Sigmoid colon (tissue), 7 donors: ENCODE measurements at places on chromosomes 13 and 19.

- no peak for DNase-seq
Measured at GRCh38 chr13:42747399-42747873, 33.9 kb upstream of the FAM216B start.

- DNase-seq, result no peak
Measured at GRCh38 chr13:77846173-77846572, 72.5 kb downstream of the EDNRB start.

DNA sequence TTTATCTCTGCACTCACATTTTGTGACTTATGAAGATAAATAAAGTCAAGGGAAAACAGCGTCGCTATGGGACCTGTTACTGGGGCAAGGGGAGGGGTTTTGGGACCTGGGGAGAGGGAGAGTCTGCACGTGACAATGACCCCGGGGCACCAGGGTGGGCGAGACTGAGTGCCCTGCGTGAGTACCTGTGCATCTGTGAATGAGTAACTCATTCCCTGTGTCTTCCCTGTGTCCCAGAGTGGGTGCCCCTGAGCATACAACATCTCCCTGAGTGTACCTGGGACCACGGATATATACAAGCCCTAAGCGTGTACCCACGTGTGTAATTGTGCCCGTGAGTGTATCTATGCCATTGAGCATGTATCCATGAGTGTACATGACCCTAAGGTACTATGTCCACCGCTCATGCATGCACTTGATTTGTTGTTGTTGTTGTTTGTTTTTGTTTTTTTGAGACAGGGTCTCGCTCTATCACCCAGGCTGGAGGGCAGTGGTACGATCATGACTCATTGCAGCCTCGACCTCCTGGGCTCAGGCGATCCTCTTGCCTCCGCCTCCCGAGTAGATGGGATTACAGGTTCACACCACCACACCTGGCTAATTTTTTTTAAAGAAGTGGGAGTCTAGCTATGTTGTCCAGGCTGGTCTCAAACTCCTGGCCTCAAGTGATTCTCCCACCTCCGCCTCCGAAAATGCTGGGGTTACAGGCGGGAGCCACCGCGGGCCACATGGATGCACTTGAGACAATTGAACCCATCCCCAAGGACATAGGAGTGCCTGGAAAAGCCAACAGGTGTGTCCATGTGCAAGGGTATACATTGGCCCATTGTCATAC is 645 bp upstream of the TRAPPC5 start:
- no peak for DNase-seq

DNA sequence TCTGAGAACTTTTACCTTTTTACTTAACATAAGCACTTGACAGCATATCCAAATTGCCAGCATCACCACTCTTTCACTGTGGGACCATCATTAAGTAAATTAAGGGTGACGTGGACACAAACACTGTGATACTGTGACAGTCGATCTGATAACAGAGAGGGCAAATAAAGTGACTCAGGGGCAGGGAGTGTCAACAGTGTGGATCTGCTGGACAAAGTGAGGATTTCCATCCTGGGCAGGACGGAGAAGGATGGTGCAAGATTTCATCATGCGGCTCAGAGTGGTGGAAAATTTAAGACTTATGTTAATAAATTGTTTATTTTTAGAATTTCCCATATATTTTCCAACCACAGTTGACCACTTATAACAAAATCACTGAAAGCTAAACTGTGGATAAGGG is 60.0 kb upstream of the WDFY2 start:
- no peak for DNase-seq

DNA sequence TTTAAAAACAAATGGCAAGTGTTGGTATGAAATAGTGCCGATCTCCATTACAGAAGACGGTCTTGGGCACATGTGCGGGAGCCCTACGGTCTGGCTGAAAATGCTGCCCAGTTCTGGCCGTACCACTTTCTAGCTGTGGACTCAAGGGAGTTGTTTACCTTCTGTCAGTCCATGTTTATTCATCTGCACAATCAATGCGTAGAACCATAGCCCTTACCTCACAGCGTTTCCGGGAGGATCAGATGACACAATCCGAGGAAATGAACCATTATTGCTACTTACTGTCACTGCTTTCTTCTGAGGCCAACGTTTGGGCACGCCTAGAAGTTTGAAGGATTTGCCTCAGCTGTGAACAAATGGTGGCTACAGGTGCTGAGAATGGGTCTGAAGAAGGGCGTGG is 31.2 kb downstream of the GADD45B start:
- no peak for DNase-seq

DNA sequence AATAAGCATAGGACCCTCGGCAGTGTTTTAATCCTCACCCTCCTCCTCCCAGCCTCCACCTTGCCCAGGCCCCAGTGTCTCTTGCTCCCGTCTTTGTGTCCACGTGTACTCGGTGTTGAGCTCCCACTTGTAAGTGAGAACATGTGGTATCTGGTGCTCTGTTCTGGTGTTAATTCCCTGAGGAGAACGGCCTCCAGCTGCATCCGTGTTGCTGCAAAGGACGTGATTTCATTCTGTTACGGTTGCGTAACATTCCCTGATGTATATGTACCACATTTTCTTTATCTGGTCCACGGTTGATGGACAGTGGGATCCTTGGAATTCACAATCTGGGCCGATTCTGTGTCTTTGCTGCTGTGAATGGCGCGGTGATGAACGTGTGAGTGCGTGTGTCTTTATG is 44.7 kb upstream of the TFDP1 start:
- DNase-seq, result peak; percentile 22

DNA sequence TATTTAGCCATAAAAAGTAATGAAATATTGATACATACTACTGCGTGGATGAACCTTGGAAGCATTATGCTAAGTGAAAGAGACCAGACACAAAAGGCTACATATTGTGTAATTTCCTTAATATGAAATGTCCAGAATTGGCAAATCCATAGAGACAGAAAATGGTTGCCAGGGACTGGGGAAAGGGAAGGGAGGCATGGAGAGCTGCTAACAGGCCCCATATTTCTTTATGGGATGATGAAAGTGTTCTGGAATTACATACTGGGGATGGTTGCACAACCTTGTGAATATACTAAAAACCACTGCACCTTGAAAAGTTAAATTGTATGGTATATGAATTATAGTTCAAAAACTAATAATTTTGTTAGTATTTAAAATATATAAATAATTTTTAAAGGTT is 3.6 kb downstream of the IFT88 start:
- no peak for DNase-seq

- DNase-seq, result no peak
Measured at GRCh38 chr13:72383646-72384045, 343.8 kb downstream of the MZT1 start.

DNA sequence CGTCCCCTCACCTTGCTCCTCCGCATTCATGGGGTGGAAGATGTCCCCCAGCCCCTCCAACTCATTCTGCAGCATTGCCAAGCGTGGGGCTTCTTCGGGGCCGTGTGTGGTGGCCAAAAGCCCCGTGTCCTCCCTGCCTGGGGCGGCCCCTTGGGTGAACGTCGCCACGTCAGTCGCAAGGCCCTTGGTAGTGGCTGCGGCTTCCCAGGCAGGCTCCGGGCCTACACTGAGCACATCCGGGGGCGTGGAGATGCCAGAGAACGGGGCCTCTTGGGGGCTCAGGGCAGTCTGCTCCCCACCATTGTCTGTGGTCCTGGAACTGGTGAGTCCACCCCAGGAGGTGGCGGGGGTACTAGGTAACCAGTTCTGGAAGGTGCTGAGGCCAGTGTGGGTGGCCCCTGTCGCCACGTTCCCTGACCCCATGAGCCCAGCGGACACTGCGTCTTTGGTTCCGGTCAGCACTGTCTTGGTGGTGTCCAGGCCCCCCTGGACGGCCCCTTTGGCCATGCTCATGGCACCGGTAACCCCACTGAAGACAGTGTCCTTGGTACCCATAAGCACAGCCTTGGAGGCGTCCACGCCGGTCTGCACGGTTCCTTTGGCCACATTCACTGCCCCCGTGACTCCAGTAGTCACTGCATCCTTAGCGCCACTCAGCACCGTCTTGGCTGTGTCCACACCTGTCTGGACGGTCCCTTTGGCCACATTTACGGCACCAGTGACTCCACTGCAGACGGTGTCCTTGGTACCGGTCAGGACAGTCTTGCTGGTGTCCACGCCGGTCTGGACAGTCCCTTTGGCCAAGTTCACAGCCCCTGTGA is 7.6 kb downstream of the PLIN4 start:
- no peak for DNase-seq

- DNase-seq, result no peak
Measured at GRCh38 chr13:43272851-43273250, 249.5 kb downstream of the DNAJC15 start.

DNA sequence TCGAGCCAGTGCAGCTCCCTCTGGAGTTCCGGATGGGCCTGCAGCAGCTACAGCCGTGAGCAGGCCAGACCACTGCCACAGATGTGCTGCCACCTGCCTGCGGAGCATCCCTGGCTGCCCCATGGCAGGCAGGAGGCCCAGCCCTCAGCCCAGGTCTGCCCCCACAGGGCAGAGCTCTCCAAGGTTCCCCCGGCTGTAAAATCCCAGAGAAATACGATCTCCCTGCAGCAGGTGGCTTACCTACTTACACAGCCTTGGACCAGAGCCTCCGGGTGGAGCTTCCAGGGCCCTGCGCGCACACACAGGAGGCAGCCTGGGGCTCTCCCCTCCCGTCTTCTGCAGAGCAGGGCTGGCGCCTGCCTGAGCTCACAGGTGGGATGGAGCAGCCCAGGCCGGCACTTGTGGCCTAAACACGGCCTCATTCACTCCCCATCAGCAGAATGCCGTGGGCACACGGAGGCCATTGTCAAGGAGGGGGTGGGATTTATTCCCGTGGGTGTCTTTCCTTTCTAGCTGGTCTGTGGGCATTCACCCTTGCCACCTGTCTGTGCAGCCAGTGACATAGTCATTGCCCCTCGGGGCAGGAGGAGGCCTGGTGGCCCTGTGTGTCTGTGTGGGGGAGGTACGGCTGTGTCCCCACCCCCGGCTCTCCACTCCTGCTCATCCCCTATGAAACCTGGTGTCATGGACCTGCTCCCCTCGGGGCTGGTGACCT is 118.0 kb downstream of the KDM4B start:
- no peak for DNase-seq

GRCh38 chr13:20425819-20426219 is 99.8 kb downstream of the CRYL1 start:
- DNase-seq, result no peak

DNA sequence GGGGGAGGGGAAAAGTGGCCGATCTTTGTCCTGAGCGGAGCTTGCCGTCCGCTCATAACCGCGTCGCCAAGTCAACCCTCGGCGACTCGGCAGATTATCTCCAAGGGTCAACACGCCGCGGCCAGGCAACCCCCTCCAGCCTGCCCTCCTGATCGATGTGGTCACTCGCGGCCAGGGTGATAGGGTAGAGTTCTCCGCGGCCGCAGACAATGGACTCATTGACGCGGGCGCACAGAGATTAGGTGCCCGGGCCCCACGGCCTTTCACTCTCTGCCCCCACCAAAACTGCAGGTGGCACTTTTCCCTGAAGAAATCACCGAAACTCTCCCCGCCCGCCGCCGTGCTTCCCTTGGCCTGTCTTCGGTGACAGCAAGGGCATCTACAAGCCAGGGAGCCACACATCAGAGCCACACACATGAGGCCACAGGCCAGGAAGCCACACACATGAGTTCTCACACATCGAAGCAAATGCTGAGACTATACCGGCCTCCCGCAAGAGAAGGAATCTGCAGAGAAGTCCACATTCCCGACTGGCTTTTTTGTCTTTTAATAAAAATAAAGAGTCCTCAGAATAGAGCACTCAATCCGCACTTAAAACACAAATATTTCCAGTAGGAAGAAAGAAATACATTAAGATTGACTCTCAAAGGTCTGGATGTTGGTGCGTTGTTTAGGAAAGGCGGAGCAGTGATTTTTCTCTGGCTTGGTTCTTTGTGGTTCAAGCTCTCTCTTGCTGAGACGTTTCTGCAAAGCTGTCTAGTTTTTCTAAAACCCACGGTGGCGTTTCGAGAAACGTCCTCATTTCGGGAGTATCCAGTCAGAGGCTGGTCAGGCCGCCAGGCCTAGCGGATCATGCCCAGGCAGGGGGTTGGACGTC is 1.5 kb upstream of the PDX1 start:
- DNase-seq, result no peak

DNA sequence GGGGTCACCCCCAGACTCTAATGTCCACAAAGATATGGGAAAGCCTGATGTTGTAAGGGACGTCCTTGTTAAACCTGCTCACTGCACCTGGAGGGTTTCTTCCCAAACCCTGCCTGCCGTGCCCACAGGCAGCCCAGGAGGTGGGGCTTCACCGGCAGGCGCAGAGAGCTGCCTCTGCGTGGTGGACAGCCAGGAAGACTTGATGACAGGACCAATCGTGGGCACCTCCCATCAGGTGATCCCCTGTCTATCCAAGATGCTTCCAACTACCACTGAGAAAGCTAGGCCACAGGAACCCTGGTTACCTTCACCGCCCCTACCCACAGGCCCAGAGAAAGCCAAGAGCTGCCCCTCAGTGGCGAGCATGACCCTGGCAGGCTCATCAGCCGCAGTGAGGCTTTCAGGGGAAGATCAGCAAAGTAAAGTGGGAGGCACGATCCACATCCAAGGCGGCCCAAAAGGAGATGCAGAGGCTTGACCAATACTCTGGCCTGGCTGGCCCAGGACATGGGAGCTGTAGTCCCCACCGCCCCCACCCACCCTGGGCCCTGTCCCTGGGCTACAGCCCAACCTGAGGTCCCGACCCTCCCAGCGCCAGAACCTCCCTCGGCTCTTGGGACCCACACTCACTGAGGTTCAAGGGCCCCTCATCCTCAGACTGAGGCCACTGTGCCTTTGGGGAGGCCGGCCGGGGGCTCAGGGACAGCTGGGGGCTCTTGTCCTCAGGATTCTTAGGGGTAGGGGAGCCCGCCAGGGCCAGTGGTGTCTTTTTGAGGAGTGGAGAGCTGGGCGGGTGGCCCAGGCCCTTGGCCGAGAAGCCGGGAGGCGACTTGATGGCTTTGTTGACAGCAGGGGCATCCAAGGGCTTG is 10.4 kb upstream of the AKAP8L start:
- no peak for DNase-seq

GRCh38 chr13:74625541-74625940 is 491.3 kb upstream of the KLF12 start:
- no peak for DNase-seq

- DNase-seq, result no peak
Measured at GRCh38 chr13:80074143-80074752, 266.7 kb downstream of the SPRY2 start.

- DNase-seq, result no peak
Measured at GRCh38 chr19:58098682-58098998, 609 bp upstream of the ZSCAN18 start.

GRCh38 chr13:99860745-99861144 is 110.8 kb downstream of the ZIC5 start:
- DNase-seq, result no peak

DNA sequence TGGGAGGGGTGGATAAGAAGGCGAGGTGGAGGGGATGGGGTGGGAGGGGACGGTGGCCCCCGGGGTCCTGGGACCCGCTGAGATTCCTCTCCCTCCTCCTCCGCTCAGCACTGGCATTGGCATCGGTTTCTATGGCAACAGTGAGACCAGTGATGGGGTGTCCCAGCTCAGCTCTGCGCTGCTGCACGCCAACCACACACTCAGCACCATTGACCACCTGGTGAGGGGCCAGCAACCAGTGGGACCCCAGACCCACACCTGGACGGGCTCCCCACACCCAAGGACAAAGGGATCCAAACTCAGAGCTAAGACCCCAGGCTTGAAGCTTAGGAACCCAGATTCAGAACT is 5.9 kb downstream of the TTYH1 start:
- no peak for DNase-seq

- DNase-seq, result no peak
Measured at GRCh38 chr13:73520566-73521289, 461.9 kb downstream of the KLF5 start.

- DNase-seq, result no peak
Measured at GRCh38 chr19:43541920-43542650, 9.1 kb downstream of the ZNF575 start.

GRCh38 chr13:111537115-111537728 is 216.8 kb downstream of the TEX29 start:
- no peak for DNase-seq

- no peak for DNase-seq
Measured at GRCh38 chr13:114124431-114124830, 8.0 kb downstream of the RASA3 start.
